Adipose tissue (tissue), 3 donors: ENCODE measurements at places on chromosomes 5 and 9. TPM values are rescaled to one million over a fixed set of nuclear protein-coding genes. Genes with fewer than 3 reads are reported as not detected.

Gene XPA
- 13.0 TPM for polyA plus RNA-seq

Gene OR13C5
- polyA plus RNA-seq: not detected

Gene TEK
- 7.4 TPM for polyA plus RNA-seq

Gene MYOZ3
- 0.79 TPM for polyA plus RNA-seq

Gene CXCL14
- polyA plus RNA-seq: 69.2 TPM

Gene PCDHB6
- not detected for polyA plus RNA-seq

Gene SLC34A3
- not detected for polyA plus RNA-seq

Gene CDC14B
- 7.8 TPM for polyA plus RNA-seq

Gene MYMK
- not detected for polyA plus RNA-seq

Gene OMD
- polyA plus RNA-seq: 10.0 TPM

Gene PPWD1
- polyA plus RNA-seq: 18.2 TPM

Gene KCNMB1
- 0.21 TPM for polyA plus RNA-seq

Gene HRCT1
- polyA plus RNA-seq: 3.6 TPM

Gene LECT2
- polyA plus RNA-seq: not detected

Gene DCAF12
- 16.1 TPM for polyA plus RNA-seq

Gene SNCAIP
- 3.5 TPM for polyA plus RNA-seq

Gene KCTD16
- polyA plus RNA-seq: 0.22 TPM

Gene KCNV2
- not detected for polyA plus RNA-seq

Gene CKMT2
- 12.2 TPM for polyA plus RNA-seq

Gene CCDC192
- not detected for polyA plus RNA-seq

Gene PCAT7
- polyA plus RNA-seq: not detected

Gene DNAI1
- 0.10 TPM for polyA plus RNA-seq

Gene PCDHA12
- polyA plus RNA-seq: not detected

Gene PKD2L2
- polyA plus RNA-seq: not detected

Gene PLPP7
- 1.5 TPM for polyA plus RNA-seq

Gene CAVIN4
- polyA plus RNA-seq: 0.10 TPM

Gene FUT7
- 1.1 TPM for polyA plus RNA-seq

Gene RNF183
- polyA plus RNA-seq: not detected

Gene CDKN2B-AS1
- not detected for polyA plus RNA-seq

Gene LCN2
- 15.6 TPM for polyA plus RNA-seq

Gene DIMT1
- polyA plus RNA-seq: 27.2 TPM

Gene RECK
- 11.5 TPM for polyA plus RNA-seq

Gene TNFSF15
- 0.16 TPM for polyA plus RNA-seq

Gene ZNF366
- 1.5 TPM for polyA plus RNA-seq

Gene FOXI1
- not detected for polyA plus RNA-seq

Gene SPDL1
- polyA plus RNA-seq: 4.6 TPM

Gene FOXD4L6
- not detected for polyA plus RNA-seq

Gene ACTBL2
- not detected for polyA plus RNA-seq

Gene TRIM7
- polyA plus RNA-seq: 3.3 TPM

Gene FOXB2
- not detected for polyA plus RNA-seq

Gene CAPSL
- not detected for polyA plus RNA-seq

Gene ANXA2R
- polyA plus RNA-seq: 5.8 TPM

Gene LYRM7
- polyA plus RNA-seq: 2.0 TPM

Gene SPINK7
- polyA plus RNA-seq: not detected

Gene STING1
- 52.5 TPM for polyA plus RNA-seq

Gene IFNB1
- not detected for polyA plus RNA-seq

Gene MAP1B
- polyA plus RNA-seq: 1.4 TPM

Gene ANKRA2
- polyA plus RNA-seq: 9.4 TPM
